HFFc6 (cell line): ENCODE measurements at places on chromosomes 4 and X.

GRCh38 chr4:188971125-188971524 lies 831.9 kb downstream of the TRIML1 start:
- peak; percentile 36 for DNase-seq

DNA sequence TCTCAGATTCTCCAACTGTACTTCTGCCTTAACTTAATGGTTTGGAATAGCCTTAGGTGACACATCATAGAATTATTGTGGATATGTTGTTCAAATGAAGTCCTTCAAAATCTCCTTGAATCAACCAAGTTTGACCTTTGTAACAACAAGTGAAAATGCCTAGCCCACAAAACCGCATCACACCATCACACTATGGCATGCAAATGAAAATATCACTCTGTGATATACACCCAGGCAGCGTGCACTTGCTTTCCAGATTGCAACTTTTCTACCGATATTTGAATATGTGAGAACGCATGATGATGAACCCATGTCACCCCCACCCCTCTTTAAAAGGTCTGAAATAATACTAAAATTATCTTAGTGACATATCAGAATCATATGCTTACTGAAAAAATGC lies 656.7 kb downstream of the GABRG1 start:
- no peak for DNase-seq

- peak; percentile 42 for DNase-seq
These were observed 9.0 kb downstream of the USO1 start for GRCh38 chr4:75733369-75733768.

DNA sequence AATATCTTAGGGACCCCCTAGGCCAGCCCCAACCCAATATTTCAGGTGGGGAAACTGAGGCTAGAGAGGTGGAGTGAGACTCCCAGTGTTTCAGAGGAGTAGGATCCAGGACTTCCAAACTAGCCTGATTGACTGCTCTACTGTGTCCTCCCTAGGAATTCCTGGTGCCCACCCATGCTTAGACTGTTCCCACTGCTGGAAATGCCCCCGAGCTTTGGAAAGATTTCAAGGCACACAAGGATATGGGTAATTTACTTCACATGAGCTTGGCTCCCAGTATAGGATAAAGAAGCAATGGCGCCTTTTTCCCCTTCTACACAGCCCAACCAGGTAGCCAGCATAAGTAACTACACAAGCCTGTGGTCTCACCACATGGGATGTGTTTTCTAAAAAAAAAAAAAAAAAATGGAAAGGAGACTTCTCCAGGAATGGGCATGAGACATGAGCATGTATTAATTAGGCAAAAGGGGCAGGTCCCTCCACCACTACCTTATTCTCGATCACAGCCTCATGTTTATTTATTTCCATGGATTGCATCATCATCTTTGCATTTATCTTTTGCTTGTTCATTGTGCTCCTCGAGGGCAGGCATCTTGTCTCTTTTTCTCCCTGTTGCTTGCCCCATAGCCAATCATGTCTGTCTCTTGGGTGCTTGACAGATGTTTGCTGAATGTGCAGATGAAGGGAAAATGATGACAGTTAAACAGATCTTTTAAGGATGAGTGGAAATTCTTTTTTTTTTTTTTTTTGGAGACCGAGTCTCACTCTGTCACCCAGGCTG lies 66.7 kb downstream of the DRD5 start:
- no peak for DNase-seq

DNA sequence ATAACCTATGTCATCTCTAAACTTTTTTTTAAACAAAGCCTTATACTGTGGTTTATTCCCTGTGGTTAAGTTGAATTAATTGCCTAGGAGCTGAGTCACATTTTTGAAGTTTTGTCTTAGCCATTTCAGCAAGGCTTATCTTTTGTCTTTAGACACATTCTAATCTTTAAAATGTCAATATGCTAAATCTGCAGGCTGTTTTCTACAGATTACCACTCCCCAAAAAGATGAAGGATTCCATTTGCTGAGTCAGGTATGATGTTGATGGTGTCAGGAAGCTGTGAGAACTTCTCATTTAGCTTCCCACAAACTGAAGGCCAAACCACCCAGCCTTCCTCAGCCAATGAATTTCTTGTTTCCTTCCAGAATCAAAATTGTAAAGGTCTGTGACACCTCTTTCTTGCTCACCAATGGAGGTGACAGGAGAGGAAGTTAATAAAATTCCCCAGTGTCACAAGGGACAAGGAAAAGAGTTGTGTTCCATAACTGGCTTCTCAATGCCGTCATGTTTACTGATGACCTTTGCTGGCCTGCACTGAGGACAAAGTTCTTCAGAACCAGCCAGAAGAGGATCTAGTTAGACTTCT lies 3.7 kb upstream of the CXCL6 start:
- peak; percentile 47 for DNase-seq

DNA sequence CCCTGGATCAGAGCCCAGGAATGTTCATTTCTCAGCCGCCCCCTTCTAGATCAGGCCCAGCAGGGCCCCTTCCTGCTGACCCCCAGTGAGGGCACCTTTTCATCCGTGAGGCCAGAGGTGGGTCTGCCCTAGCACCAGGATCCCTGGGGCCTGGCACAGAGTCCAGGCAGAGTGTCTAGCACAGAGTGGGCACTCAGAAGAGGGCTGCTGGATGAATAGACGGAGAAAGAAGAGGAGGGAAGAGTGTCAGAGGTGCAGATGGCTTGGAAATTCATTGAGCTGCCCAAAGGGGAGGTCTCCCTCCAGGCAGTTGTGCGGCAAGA lies 106.5 kb downstream of the CPZ start:
- no peak for DNase-seq

- DNase-seq: no peak
These were observed 50.2 kb downstream of the ADRA2C start for GRCh38 chr4:3816256-3816825.

DNA sequence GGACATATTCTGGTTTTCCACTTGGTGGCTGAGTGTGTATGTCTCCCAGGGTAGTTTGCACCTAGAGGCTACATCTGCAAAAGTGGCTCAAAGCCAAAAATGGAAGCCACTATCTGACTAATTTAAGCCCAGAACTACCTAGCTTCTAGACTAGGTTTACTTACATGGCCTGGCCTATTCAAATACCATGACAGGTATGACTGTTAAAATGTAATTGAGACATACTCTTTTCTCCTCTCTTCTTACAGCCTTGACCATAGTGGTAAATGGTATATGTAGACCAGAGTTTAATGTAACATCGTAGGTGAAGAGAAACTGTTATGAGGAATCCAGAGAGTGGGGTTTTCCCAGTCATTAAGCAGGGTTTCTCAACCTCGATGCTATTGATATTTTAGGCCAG lies 2.6 kb upstream of the TRPC5 start:
- no peak for DNase-seq

- no peak for DNase-seq
These were observed 490.0 kb downstream of the CENPC start for GRCh38 chr4:67055319-67055718.

DNA sequence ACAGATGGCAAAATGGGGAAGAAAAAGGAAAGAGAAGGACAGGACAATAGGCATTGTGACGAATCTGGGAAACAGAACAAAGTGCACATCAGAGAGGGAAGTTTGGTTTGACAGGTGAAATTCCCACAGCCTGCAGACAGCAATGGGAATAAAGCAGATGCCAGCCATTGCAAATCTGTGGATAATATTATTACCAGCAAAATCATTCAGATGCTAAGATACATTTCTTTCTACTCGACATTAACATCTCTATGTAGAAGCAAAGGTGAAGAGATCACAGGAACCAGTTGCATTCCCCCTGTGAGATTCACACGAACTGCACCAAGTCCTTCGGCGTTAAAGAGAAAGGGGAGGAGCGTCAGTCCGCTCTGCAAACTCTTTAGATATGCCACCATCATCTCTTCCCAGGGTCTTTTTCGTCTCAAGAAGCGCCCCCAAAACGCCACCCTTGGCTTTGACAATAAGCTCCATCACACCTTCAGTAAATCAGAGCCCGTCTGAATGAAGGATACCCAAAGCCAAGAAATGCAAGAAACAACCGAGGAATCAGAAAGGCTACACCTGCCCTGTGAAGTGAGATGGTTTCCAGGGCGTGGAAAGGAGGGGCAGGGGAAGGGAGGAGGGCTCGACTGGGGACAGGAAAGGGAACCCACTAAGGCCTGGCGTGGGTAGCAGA lies 1.9 kb downstream of the NEUROG2 start:
- DNase-seq: no peak

GRCh38 chr4:168880072-168880675 lies 129.9 kb downstream of the CBR4 start:
- DNase-seq: no peak
